ENCODE measurements at places on chromosomes 7 and 10.

DNA sequence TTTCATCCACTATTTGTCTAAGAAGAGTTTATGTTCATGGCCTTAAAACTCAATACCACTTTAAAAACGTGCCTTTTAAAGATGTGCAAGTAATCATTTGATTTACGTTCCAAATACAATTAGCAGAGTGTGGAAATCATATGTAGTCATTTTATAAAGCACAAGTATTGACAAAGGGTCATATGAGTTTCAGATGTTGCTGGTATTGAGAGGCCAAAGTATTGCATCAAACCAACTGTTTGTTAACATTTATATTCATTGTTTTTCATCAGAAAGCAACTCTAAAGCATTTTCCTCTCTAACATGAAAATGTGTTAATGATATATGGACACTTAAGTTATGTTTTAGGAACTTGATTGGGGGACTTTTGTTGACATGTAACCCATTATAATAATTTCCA lies 11.5 kb upstream of the TSGA13 start:
- no peak for ATAC-seq

DNA sequence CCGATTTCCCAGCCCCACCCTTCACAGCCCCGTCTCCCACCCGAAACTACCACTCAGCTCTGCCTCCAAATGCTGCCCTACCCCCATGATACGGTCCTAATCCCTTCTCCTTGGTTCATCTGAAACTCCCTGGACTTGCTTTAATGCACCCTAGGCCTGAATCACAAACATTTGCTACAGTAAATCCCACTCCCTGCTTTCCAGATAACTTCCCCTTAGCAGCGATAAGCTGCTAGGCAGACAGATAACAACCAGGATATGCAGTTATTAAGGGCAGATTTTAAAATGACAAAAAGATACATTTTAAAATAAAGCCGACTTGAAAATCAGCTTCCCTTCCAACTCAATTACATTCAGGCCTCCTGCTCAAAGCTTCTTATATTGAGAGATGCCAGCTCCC lies 514.7 kb downstream of the GRID1 start:
- ATAC-seq = no peak

GRCh38 chr10:22931948-22932347 lies 4.1 kb downstream of the ARMC3 start:
- peak; percentile 78 for ATAC-seq

- no peak for ATAC-seq
Observed at GRCh38 chr10:77332256-77332655, 305.4 kb downstream of the KCNMA1 start.

DNA sequence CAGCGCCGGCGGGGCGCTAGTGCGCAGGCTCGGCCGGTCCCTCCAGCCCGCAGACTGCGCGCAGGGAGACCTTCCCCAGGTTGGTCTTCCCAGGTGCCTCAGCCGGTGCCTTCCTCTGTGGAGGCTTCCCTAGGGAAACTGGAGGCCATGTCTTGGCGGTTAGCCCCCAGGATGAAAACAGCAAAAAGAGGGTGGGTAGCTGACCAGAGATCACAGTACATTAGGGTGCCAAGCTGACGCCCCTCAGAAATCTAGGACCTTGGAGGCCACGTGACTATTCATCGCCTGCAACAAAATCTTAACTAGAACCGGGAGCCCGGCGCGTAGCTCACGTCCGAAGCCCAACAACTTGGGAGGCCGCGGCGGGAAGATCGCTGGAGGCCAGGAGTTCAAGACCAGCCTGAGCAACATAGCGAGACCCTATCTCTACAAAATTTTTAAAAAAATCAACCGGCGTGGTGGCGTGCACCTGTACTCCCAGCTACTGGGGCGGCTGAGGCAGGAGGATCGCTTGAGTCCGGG lies 327 bp upstream of the FIS1 start:
- no peak for ATAC-seq

DNA sequence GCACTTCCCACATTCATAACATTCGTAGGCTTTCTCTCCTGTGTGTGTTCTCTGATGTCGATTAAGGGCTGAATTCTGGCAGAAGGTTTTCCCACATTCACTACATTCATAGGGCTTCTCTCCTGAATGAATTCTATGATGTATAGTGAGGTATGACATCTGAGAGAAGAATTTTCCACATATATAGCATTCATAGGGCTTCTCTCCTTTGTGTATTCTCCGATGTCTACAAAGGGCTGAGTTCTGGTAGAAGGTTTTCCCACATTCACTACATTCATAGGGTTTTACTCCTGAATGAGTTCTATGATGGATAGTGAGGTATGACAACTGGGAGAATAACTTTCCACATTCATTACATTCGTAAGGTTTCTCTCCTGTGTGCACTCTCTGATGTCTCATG lies 15.6 kb downstream of the ZNF12 start:
- no peak for ATAC-seq

GRCh38 chr10:101007099-101007711 lies 7.6 kb downstream of the LZTS2 start:
- no peak for ATAC-seq

DNA sequence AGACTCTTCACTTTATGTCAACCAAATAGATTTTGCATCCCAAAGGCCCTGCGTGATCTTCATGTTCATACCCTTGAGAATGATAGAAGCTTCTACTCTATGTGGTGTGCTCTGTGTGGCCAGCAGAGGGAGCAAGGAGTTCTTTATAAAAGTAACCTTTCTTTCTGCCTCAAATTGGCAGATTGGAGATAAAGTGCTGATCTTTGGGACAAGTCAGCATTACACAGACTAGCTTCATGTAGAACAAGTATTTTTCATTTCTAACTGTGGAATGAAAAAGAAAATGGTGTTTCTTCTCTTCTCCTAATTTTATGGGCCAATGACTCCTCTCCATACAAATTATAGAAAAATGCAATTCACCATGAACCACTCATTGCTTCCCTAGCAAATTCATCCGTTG lies 1214.1 kb downstream of the SORCS1 start:
- peak; percentile 36 for ATAC-seq
